A549 treated with AZD2906 at 1 μM for 4 hours (cell line): ENCODE measurements at places on chromosomes 12 and 14. TPM values are rescaled to one million over a fixed set of nuclear protein-coding genes. Genes with fewer than 3 reads are reported as not detected.

Gene ERP27
- not detected in 5 replicates for total RNA-seq

Gene RHEBL1
- 3.2 to 5.1 TPM (median 4.1 TPM) in 5 replicates for total RNA-seq

Gene KANSL2
- total RNA-seq = 36.7 to 51.0 TPM (median 37.1 TPM) in 5 replicates

Gene C12orf57
- 261 to 320 TPM (median 303 TPM) in 5 replicates for total RNA-seq

Gene KLRC4
- total RNA-seq = not detected in 5 replicates

Gene CEBPE
- total RNA-seq = 0.06 TPM in 1 of 5 replicates, not detected in the others

Gene TRHDE
- total RNA-seq = 0.01 to 0.15 TPM (median 0.03 TPM) in 5 replicates

Gene FGD4
- total RNA-seq = 16.1 to 26.5 TPM (median 20.6 TPM) in 5 replicates

Gene TMEM260
- 4.0 to 5.5 TPM (median 4.7 TPM) in 5 replicates for total RNA-seq

Gene RD3L
- total RNA-seq = not detected in 5 replicates

Gene KRT2
- total RNA-seq = 0.03 TPM in 1 of 5 replicates, not detected in the others

Gene CLEC6A
- total RNA-seq = not detected in 5 replicates

Gene SLC6A13
- 0.22 to 0.36 TPM (median 0.26 TPM) in 5 replicates for total RNA-seq

Gene GALNT9
- 2.8 to 5.5 TPM (median 4.2 TPM) in 5 replicates for total RNA-seq

Gene PAWR
- 36.9 to 54.4 TPM (median 50.9 TPM) in 5 replicates for total RNA-seq

Gene TEX52
- total RNA-seq = not detected in 5 replicates

Gene DNAAF2
- 11.2 to 11.4 TPM (median 11.3 TPM) in 5 replicates for total RNA-seq

Gene TCP11L2
- total RNA-seq = 1.7 to 3.5 TPM (median 2.0 TPM) in 5 replicates

Gene TMEM179
- total RNA-seq = 0.29 to 0.54 TPM (median 0.39 TPM) in 5 replicates

Gene LTBR
- total RNA-seq = 210 to 256 TPM (median 253 TPM) in 5 replicates

Gene SCAF11
- 39.0 to 54.9 TPM (median 42.2 TPM) in 5 replicates for total RNA-seq

Gene PDZRN4
- total RNA-seq = 0.02 to 0.03 TPM (median 0.03 TPM) in 3 of 5 replicates, not detected in the others

Gene GARIN6
- total RNA-seq = not detected in 5 replicates

Gene JPH4
- 0.06 to 0.21 TPM (median 0.11 TPM) in 5 replicates for total RNA-seq

Gene FGF23
- total RNA-seq = not detected in 5 replicates

Gene KRT79
- total RNA-seq = 0.05 to 0.10 TPM (median 0.07 TPM) in 4 of 5 replicates, not detected in the other

Gene KIF26A
- total RNA-seq = 2.5 to 4.7 TPM (median 3.8 TPM) in 5 replicates

Gene DUSP6
- total RNA-seq = 12.0 to 14.1 TPM (median 12.8 TPM) in 5 replicates

Gene ENDOU
- 0.02 to 0.07 TPM (median 0.05 TPM) in 4 of 5 replicates, not detected in the other for total RNA-seq

Gene ERH
- 301 to 329 TPM (median 315 TPM) in 5 replicates for total RNA-seq

Gene KRT83
- total RNA-seq = 3.3 to 6.3 TPM (median 5.5 TPM) in 5 replicates

Gene FZD10
- not detected in 5 replicates for total RNA-seq

Gene KRT8
- 4,552 to 5,559 TPM (median 5,427 TPM) in 5 replicates for total RNA-seq

Gene C12orf76
- 6.6 to 7.6 TPM (median 7.0 TPM) in 5 replicates for total RNA-seq

Gene KCNMB4
- total RNA-seq = 0.28 to 0.49 TPM (median 0.34 TPM) in 5 replicates

Gene MIS18BP1
- total RNA-seq = 18.2 to 30.4 TPM (median 20.1 TPM) in 5 replicates

Gene NPFF
- total RNA-seq = 0.19 to 0.24 TPM in 2 of 5 replicates, not detected in the others

Gene POTEG
- total RNA-seq = not detected in 5 replicates

Gene KRT3
- 0.03 to 0.06 TPM in 2 of 5 replicates, not detected in the others for total RNA-seq

Gene MYH6
- total RNA-seq = 0.08 to 0.17 TPM (median 0.10 TPM) in 5 replicates

Gene HNRNPA1
- 1,458 to 2,838 TPM (median 1,525 TPM) in 5 replicates for total RNA-seq

Gene HHIPL1
- total RNA-seq = 0.21 to 0.28 TPM (median 0.24 TPM) in 5 replicates

Gene MSRB3
- 20.4 to 22.6 TPM (median 22.4 TPM) in 5 replicates for total RNA-seq

Gene C3AR1
- not detected in 5 replicates for total RNA-seq

Gene DNAH10
- total RNA-seq = 0.17 to 0.29 TPM (median 0.27 TPM) in 5 replicates

Gene LUM
- 0.08 to 0.49 TPM (median 0.30 TPM) in 5 replicates for total RNA-seq

Gene HCAR2
- 0.03 to 0.06 TPM (median 0.06 TPM) in 5 replicates for total RNA-seq

Gene BEST3
- 0.82 to 1.7 TPM (median 1.2 TPM) in 5 replicates for total RNA-seq

Gene ANP32D
- not detected in 5 replicates for total RNA-seq

Gene GZMB
- not detected in 5 replicates for total RNA-seq

Gene RILPL1
- 9.9 to 13.5 TPM (median 12.4 TPM) in 5 replicates for total RNA-seq

Gene BTG1
- total RNA-seq = 51.1 to 61.8 TPM (median 57.0 TPM) in 5 replicates

Gene GSC
- total RNA-seq = 0.29 to 0.49 TPM (median 0.33 TPM) in 5 replicates

Gene KLHDC2
- total RNA-seq = 31.4 to 34.2 TPM (median 33.0 TPM) in 5 replicates

Gene ZFHX2
- total RNA-seq = 0.35 to 0.95 TPM (median 0.56 TPM) in 5 replicates
